ENCODE measurements at places on chromosomes 5 and 9. TPM values are rescaled to one million over a fixed set of nuclear protein-coding genes. Genes with fewer than 3 reads are reported as not detected.
A peak's percentile ranks its signal among the peaks of the same experiment; 100 is the strongest.

- no peak for DNase-seq
Measured at GRCh38 chr5:58224221-58224620, 235.7 kb downstream of the PLK2 start.

DNA sequence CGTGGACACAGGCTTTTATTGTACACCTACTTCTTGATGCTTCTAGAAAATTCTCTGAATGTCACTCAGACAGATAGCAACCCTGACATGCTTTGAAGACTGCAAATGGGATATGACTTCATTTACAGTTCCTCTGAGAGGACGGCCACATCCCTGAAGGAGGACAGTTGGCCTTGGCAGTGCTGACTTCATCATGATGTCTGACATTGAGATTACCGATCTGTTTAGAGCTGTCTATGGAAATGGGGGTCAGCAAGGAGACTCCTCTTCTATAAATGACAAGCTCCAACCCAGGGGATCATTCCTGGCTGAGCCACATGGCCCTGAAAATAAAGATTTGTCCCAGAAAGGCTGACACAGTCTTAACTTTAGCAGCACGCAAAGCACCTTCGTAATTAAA is 75.8 kb downstream of the NUDT12 start:
- no peak for DNase-seq

DNA sequence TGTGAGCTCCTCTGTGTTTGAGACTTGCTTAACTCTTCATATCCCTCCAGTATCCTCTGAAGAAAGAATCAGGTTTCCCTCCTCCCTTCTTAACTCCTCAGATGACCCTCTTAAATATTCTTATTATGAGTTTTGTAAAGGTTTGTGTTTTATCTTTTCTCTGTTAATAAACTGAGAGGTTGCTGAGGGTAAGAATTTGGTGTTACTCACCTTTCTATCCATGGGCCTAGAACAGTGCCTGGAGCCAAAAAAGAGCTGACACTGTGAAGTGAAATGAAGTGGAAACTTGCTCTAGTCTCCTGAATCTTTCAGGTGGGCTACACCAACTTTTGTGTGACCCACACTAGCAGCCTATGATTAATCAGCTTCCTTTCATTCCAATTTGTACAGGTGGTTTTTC is 208.4 kb downstream of the CSNK1G3 start:
- DNase-seq: no peak

DNA sequence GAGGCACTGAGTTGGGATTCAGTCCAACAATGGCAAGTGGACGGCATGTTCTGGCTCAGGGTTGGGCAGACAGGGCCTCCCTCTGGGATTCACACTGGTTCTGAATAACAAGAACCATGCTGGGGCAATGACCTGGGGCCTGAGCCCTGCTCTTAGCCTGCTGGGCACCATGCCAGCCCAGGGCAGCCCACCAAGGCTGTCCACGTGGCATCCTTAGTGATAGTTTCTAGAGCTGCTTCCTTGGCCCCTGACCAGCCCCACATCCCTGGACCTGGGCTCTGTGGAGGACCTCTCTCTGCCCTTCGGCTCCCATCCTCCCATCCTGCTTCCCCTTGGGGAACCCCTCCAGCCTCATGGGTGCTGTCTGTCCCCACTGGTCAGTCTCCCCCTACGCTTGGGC is 22.3 kb upstream of the OLFM1 start:
- peak; percentile 31 for DNase-seq

The IFNK gene
- not detected for total RNA-seq

The LIX1 gene
- total RNA-seq: not detected

DNA sequence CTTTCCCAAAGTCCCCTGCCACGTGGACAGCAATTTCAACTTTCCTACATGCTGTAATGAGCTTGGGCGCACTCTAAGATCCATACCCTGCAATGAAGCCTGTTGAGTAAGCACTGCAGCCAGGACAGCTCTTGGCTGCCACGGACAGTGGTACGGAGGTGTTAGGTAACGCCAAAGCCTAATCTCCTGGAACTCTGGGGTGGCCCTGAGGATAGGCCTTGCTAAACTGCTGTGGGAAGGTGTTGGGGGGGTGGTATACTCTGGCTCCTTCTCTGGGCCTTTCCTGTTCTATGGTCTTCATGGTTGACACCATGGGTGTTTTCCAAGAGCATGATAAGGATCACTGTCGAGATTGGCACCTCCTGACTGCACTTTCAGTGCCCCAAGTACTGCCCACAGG is 66.4 kb upstream of the PITX1 start:
- no peak for DNase-seq

DNA sequence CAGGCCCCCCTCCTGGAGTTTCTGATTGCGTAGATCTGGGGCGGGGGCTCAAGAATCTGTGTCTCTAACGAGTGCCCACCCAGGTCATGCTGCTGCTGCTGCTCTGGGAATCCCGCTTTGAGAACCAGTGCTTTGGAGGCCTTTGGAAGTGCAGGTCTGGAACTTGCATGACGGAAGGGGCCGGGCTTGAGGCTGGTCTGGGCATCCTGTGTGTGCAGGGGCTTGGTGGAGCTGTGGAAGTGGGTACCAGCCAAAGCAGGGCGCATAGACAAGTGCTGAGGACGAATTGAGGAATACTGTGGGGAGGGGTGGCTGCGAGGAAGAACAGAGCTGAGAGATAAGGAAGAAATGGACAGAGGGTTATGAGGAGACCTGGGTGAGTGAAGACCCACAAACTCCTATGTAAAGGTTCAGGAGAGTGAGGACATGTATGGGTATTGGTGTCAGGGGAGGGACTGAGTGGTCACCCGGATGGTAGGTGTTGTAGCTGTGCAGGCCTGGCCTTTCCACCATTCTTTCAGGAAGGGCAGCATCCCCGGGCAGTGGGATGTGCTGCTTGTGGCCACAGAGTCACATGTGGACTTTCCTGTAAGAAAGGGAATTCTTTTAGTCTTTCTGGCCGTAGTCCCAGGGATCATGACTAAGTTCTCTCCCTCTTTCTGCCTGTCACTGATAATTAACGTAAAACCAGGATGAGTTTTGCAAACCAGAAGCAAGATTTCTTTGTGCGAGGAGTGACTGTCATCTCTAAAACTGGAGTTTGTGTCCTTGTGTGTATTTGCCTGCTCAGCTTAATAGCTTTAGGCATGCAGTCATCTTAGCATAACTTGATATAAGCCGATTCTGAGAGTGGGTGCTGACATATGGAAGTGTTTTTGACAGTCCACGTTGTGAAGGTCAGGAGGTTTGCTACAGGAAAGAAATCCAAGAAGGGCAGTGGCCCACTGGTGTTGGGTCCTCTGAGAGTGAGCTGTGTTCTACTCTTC is 43.3 kb upstream of the TJP2 start:
- no peak for DNase-seq

The DRD1 gene
- total RNA-seq: 0.09 TPM

GRCh38 chr5:92248518-92248917 is 865.4 kb upstream of the ARRDC3 start:
- DNase-seq: no peak

The SH3PXD2B gene
- 19.9 TPM for total RNA-seq

The ITK gene
- total RNA-seq: 2.6 TPM

The C8G gene
- 15.4 TPM for total RNA-seq

DNA sequence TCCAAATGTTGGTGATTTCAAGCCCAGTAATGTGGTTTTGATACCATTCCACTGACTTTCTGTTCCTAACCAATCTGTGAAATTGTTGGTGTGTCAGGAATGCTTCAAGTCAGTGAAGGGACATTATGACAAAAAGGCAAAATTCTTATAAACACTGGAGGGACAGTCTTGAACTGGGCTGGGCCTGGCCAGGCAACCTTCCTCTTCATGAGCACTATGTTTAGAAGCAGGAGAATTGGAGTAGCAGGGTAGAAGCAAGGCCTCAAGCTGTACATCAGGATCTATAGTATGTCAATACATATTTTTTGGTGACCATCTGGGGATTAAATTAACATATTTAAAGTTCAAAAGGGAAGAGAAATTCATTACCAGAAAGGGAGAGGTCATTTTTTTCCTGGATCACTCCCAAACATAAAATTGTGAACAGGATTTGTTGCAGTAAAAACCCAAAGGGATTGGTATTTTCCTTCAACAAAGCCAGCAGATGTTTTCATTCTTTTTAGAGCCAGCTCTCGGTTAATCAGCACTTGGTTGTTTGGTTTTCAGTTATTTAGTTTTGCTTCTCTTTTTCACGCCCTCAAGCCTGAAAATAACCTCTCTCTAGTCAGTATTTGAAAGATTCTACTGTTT is 77.9 kb upstream of the PIK3R1 start:
- no peak for DNase-seq

GRCh38 chr5:110104060-110104725 is 414.5 kb downstream of the MAN2A1 start:
- no peak for DNase-seq

DNA sequence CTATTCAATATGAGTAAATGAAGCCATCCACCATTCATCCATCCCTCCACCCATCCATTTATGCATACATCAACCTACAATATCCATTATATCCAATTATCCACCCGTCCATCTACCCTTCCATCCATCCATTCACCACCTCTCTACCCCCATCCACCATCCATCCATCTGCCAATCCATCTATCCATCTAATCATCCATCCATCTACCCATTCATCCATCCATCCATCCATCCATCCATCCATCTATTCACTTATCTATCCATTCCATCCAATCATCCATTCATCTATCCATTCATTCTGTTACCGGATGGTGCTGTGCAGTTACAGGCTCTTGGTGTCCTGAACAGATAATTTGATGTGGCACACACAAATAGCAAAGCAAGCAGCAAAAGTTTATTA is 10.7 kb downstream of the PAEP start:
- DNase-seq: no peak

- DNase-seq: no peak
Measured at GRCh38 chr9:136719195-136719880, 7.0 kb downstream of the DIPK1B start.

- DNase-seq: peak; percentile 88
Measured at GRCh38 chr9:91361291-91362050, at the start of gene AUH. Gene AUH, minus strand, starts transcription at chr9:91361918. Its CDS starts 29 bp downstream, at chr9:91361889.

The DNAH5 gene
- 0.98 TPM for total RNA-seq

The FOXI1 gene
- not detected for total RNA-seq

- no peak for DNase-seq
Measured at GRCh38 chr5:28864006-28864405, 1825.6 kb upstream of the CDH9 start.

- no peak for DNase-seq
Measured at GRCh38 chr9:84850830-84851392, 181.4 kb downstream of the NTRK2 start.

Measured in mucosa of descending colon (tissue), 3 donors.